ENCODE measurements at places on chromosomes 6 and 20.

DNA sequence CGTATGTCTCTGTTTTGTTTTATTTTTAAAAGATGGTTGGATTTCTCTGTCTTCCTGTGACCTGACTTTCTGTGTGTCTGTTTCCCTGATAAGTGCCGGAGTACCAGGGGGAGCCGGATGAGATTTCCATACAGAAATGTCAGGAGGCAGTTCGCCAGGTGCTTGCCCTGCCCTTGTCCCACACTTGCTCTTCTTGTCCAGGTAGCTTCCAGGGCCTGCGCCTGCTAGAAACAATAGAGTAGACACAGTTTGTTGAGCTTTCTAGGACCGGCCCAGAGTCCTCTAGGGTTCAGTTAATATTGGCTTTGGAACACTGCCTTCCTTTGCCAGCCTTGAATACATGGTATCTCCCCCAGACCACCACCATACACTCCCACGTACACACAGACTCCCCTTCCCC is 3.9 kb downstream of the ITPA start:
- no peak for DNase-seq

GRCh38 chr6:138772596-138773176 is 883 bp upstream of the CCDC28A start:
- DNase-seq, result no peak

DNA sequence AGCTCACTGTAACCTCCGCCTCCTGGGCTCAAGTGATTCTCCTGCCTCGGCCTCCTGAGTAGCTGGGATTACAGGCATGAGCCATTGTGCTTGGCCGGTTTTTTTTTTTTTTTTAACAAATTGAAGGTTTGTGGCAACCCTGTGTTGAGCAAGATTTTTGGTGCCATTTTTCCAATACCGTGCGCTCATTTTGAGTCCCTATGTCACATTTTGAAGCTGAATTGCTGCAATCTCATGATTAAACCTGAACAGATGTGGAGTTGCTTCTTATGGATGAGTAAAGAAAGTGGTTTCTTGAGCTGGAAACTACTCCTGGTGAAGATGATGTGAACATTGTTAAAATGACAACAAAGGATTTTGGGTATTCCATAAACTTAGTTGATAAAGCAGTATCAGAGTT is 16.6 kb downstream of the SASH1 start:
- DNase-seq, result no peak

DNA sequence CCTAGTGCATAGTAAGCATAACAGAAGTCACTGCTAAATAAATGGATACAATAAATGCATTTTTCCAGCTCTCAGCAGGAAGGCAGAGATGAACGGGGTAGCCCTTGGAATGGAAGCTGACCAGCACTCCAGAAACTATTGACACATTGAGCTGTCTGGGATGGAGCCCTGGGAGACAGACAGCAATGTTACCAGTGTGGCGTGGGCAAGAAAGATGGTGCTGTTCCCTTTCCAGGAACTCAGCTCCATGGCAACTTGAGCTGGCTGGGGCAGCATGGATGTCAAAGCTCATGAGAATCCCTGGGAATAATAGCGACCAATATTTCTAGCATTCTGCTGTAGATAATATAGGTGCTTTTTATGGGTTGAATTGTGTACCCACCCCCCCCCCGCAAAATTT is 104.3 kb upstream of the PTPRT start:
- DNase-seq, result no peak

GRCh38 chr6:12115492-12115891 is 103.4 kb downstream of the HIVEP1 start:
- no peak for DNase-seq

DNA sequence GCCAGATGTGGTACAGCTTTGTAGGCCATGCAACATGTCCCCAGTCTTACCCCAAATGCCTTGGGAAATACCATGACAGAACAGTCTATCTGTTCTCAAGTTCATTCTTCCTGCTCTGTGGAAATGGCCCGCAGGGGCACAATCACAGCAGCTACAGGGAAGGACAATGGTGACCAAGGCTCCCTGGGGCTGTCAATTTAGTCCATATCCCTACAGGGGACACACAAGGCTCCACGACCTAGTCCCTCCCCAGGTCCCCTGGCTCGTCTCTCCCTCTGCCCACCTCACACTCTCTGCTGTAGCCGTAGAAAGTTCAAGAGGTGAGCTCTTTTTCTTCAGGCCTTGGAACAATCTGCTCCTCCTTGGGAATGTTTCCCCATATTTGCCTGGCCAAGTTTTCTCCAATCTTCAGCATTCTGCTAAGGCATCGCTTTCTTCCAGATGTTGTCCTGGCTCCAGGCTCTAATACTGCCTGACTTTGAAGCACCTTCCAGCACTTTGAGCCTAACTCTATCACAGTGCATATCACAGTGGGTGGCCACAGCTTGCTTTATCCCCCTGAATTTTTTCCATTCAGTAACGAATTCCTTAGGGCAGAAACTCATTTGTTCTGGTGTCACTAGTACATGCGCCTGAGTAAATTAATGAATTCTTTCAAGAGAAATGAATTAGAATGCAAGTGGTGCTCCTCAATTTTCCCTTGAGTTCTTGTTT is 92.6 kb downstream of the MAP3K7 start:
- no peak for DNase-seq

GRCh38 chr6:149906405-149906804 is 8.5 kb upstream of the RAET1E start:
- DNase-seq, result no peak

- DNase-seq, result no peak
Measured at GRCh38 chr20:57161478-57162361, 104.7 kb downstream of the BMP7 start.

GRCh38 chr6:31736021-31736767 is at the start of gene CLIC1:
CLIC1 (minus strand) TSS chr6:31736530; CDS start chr6:31736300, 230 bp downstream.
- peak; percentile 45 for DNase-seq

DNA sequence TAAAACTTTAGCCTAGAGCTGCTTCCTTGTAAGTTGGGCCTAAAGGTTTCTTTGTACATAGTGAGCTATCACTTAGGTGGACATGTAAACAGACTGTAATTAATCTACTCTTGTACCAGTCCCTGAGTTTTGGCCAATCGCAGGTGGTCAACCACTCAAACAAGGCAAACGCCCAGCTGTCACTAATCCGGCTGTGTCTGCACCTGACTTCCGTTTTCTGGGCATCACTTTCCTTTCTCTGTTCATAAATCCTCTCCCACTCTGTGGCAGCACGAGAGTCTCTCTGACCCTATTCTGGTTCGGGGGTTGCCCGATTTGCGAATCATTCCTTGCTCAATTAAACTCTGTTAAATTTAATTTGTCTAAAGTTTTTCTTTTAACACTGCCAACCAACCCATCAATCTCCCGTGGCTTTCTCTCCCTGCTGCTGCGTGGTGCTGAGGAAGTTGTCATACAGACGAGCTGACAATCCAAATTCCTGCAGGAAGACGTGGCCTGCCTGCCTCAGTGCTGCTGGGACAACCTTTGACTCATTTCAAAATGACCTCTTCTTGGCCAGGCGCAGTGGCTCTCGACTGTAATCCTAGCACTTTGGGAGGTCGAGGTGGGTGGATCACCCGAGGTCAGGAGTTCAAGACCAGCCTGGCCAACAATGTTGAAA is 206.3 kb downstream of the QKI start:
- no peak for DNase-seq

- DNase-seq, result no peak
Measured at GRCh38 chr6:112296122-112296521, 41.8 kb upstream of the LAMA4 start.

DNA sequence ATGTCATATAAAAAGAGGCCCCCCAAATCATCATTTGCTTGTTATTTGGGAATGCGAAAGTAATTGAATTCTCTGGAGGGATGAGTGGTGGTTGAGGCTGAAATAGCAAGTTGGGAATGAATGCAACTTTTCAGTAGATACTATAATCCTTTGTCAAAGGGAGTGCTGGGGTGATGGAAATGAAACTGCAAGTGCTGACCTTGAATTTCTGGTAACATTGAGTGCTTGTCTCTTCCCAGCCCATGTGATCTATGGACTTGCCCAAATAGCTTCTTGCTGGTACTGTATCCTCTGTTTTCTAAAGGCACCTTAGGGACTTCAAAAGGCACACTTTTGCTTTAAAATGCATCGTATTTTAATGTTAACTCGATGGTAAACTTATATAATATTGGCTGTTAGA is 14.8 kb downstream of the PAQR8 start:
- no peak for DNase-seq

GRCh38 chr20:38950254-38950653 is 11.9 kb upstream of the DHX35 start:
- DNase-seq, result no peak

DNA sequence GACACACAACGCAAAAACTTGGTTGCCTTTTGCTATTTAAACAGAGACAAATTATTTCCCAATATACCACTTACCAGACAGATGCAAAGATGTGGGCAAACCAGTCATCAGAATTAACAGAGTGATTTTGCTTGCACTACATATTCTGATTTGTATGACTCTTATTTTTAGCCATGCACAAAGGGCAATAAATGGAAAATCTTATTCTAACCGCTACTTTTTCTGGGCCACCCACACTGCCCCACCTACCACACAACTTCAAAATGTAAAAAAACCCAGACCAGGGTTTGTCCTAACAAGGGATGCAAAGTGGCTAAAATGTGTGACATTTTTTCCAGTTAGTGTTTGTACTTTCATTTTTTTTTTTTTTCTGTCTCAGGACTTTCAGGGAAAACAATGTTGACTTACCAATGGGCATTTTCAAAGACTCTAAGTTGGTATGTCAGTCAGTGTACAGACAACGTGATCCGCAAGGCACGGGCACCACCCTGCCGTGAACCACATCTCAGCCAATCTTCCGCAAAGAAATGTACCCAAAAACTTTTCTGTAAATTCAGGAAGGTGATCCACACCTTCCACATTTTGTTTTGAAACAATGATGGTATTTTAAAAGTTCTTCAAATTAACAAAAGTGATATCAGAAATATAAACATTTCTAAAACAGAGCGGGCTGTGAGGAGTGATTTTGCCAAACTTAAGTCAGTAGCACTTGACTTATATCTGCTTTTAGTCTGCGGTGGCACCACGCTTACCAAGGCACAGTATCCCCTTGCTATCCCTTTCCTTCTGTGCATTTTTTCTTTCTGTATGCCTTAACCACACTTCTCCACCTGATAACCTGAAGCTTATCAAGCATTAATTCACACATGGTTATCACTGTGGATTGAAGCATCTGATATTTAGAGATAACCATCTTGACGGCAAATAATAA is 185.6 kb downstream of the GJA10 start:
- DNase-seq, result no peak

DNA sequence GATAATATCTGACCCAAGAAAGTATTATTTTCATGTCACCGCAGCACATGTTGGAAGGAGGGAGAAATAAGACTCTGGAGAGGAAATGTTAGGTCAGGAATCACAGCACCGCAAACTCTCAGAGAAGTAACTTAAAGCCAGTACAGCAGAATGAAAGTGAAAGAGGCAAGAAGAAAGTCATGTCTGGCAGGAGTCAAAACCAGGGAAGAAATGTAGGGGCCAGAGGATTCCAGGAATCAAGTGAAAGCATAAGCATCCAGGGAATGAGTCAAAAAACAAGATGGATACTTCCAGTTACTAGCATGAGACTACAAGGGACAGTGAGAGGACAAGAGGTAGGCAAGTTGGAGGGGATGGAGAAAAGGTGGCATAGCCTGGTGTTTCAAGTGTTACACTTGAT is 80.4 kb downstream of the AK9 start:
- DNase-seq, result no peak

DNA sequence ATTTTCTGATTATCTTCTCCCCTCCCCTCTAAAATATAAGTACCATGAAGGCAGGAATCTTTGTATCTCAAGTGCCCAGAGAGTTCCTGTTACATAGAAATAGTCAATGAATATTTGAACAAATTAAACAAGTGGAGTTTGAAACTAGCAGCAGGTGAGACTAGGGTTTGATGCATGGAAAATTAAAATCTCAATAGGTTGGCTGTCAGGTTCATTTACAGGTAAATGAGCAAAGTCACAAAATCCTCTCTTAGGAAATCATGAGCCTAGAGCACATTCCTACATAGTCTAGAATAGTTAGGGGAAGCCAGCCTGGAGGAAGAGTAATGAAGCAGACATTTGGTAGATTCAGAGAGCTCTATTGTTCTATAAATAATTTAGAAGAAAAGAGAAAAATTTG is 140.4 kb downstream of the HS3ST5 start:
- DNase-seq, result no peak

GRCh38 chr6:136783495-136784270 is 8.6 kb downstream of the MAP3K5 start:
- no peak for DNase-seq

GRCh38 chr6:42569102-42570028 is 5.5 kb downstream of the UBR2 start:
- DNase-seq, result no peak

- DNase-seq, result no peak
Measured at GRCh38 chr6:42125663-42126062, 16.8 kb downstream of the C6orf132 start.

GRCh38 chr6:136728033-136728939 is 64.0 kb downstream of the MAP3K5 start:
- DNase-seq, result no peak

DNA sequence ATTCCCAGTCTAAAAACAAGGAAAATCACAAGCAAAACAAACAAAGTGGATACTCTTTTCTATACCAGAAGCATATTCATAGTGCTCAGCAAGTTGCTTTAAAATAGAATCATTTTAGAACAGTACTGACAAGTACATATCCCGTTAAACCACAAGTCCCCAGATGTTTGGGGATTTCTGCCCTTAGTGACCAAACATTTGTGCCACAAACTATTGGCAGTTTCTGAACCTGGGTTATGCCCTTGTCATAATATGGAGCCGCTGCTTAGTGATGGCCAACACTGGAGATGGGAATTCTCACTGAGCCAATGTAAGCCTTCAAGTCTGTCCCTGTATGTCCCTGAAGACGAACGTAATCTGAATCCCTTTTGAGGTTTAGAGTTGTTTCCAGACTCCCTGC is 436.7 kb upstream of the JAG1 start:
- DNase-seq, result no peak

DNA sequence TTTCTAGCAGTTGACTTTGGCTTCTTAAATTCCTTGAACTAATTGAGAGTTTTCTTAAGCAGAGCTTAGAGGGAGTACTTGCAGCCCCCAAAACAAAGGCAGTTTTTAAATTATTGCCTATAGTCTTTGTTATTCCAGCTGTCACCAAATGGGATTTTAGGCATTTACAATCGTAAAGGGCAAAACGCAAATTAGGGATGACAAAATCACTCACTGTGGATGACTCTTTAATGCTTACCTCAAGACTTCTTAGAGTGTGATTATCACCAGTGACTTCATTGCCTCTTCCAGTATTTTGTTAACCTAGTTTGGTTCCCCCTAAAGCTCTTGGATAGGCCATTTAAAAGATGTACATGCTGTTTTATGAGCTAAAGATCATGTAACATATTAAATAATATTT is 126.8 kb downstream of the LRRC1 start:
- DNase-seq, result no peak

Data from activated CD8-positive, alpha-beta memory T cell treated with anti-CD3 and anti-CD28 coated beads for 1 hour (primary cell).